PC-9 (cell line): ENCODE measurements at places on chromosomes 2 and 18. TPM values are rescaled to one million over a fixed set of nuclear protein-coding genes. Genes with fewer than 3 reads are reported as not detected.

Gene GDF7
- 0.04 TPM in 1 of 2 replicates, not detected in the other for total RNA-seq

DNA sequence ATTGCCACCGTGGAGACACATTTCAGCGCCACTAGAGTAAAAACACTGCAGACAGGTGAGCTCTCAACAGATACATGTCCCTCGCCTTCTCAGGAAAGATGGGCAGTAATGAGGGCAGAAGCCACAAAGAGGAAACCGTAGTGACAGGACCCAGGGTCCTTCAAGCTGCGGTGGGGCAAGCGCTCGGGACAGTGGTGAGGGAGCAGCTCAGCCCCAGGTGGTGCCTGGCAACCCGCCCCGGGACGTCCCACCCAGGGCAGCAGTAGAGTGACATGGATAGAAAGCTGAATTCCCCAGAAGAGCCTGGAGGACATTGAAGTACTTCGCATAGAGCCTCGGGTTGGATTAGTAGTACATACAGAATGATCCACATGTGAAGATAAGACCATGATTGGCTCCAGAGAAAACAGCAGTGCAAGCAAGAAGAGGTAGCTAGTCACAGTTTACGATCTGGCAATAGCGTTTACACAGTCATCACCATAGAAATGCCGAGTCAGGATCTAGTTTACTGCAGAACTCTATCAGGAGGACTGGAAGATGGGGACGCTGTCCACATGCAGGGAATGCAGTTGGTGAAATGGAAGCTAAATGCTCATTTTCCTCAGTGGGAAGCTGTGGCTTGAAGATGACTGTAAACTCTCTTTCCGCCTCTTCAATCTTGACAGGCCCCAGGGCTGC, 37.4 kb upstream of the ALPP start:
- no peaks in the 10 kb centered on the region for H3K4me1 ChIP-seq
- no peaks in the 10 kb centered on the region for H3K36me3 ChIP-seq
- no peak for DNase-seq
- no peaks in the 10 kb centered on the region for H3K27me3 ChIP-seq
- H3K27ac ChIP-seq = no peak overlapping the region
- no peak overlapping the region for H3K4me3 ChIP-seq

DNA sequence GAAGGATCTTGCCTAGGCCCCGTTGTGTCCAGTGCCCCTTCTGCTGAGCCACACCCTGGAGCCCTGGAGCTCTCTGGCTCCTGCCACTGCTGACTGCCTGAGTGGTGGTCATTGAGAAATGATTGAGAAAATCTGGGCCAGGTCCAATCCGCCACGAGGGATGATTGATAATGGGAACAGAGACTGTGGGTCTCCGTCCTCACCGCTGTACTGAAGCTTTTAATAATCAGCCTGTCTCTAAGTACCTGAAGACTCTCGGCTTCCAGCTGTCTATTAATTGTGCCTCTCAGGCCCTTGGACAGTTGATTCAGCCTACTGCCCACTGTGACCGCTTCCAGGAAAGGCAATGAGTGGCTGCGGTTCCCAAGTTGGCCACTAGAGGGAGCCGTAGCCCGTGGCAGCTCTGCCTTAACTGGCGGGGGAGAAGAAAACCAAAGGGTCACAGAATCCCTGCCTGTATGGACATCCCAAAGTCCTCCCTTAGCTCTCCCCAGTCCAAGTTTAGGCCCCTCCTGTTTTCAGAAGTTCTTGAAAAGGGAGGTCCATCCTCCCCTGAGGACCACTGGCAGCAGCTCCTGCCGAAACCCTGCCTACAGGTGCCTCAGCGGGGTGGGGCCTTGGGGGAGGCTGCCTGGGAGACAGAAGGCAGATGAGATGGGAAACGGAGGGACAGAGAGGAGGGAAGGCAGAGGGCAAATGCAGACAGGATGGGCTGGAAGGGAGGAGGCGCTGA, 213.6 kb downstream of the TNS1 start:
- H3K27me3 ChIP-seq = no peaks in the 10 kb centered on the region; the same call in 1 of the 2 replicates
- H3K36me3 ChIP-seq = no peaks in the 10 kb centered on the region
- H3K27ac ChIP-seq = no peak overlapping the region
- no peaks in the 10 kb centered on the region for H3K4me1 ChIP-seq

DNA sequence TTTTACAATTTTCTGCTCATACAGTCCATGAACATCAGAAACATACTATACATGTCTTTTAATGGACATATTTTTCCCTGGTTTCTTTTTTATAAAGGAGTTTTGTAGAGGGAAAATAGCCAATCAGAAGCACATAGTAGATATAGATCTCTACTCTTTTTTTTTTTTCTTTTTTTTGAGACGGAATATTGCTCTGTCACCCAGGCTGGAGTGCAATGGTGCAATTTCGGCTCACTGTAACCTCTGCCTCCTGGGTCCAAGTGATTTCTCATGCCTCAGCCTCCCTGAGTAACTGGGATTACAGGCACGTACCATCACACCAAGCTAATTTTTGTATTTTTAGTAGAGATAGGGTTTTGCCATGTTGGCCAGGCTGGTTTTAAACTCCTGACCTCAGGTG, 83.2 kb upstream of the MGAT5 start:
- H3K4me1 ChIP-seq = no peaks in the 10 kb centered on the region
- no peak for DNase-seq

- H3K27me3 ChIP-seq = no peaks in the 10 kb centered on the region
- H3K4me3 ChIP-seq = peak within 1 kb of the TSS; percentile 78
- DNase-seq = peak; percentile 55
Measured at GRCh38 chr18:23134780-23135549, at the start of gene CABLES1. Gene CABLES1, plus strand, starts transcription at chr18:23135485. Its CDS starts 278 bp downstream, at chr18:23135763.

- H3K27ac ChIP-seq = no peak overlapping the region
- H3K4me1 ChIP-seq = no peaks in the 10 kb centered on the region
- peaks cover 25% of the 10 kb centered on the region; the same call in 1 of the 2 replicates for H3K27me3 ChIP-seq
Measured at GRCh38 chr2:107801498-107801897, 25.2 kb upstream of the RGPD4 start.

- H3K4me1 ChIP-seq = no peaks in the 10 kb centered on the region
- no peak overlapping the region for H3K4me3 ChIP-seq
- H3K36me3 ChIP-seq = no peaks in the 10 kb centered on the region
- no peak overlapping the region for H3K27ac ChIP-seq
- no peak for DNase-seq
- H3K27me3 ChIP-seq = no peaks in the 10 kb centered on the region
Measured at GRCh38 chr2:102051692-102052277, 60.0 kb downstream of the IL1R2 start.

DNA sequence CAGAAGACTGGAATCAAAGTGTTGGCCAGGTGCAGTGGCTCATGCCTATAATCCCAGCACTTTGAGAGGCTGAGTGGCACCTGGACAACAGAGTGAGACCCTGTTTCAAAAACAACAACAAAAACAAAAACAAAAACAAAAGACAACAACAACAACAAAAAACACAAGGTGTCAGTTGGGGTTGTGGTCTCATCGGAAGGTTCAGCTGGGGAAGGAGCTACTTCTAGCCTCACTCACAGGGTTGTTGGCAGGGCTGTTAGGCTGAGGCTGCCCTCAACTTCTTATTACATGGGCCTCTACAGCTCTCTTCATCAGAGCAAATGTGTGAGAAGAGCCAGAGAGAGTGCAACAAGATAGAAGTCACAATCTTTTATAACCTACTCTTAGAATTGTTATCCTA, 34.6 kb upstream of the CAB39 start:
- DNase-seq = no peak
- H3K4me1 ChIP-seq = peaks cover 11% of the 10 kb centered on the region
- H3K27me3 ChIP-seq = no peaks in the 10 kb centered on the region
- H3K36me3 ChIP-seq = no peaks in the 10 kb centered on the region
